ENCODE measurements at places on chromosomes 7 and 10.

DNA sequence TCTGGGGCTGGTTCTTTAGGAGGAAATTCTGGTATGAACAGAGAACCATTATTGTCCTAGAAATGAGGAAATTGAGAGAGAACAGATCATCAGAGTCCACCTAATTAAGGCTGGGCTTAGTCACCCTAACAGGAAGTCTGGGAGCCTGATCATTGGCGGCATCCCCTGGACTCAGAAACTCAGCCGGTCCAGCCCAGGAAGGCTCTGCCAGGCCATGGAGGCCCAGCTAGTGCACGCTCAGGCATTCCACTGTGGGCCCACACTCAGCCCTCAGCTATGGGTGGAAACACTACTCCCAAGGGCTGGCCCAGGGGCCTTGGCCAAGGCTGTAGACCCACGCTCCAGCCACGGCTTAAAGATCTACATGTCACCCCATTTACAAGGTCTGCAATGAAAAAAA is 109.2 kb downstream of the PTPN20 start:
- DNase-seq: no peak

DNA sequence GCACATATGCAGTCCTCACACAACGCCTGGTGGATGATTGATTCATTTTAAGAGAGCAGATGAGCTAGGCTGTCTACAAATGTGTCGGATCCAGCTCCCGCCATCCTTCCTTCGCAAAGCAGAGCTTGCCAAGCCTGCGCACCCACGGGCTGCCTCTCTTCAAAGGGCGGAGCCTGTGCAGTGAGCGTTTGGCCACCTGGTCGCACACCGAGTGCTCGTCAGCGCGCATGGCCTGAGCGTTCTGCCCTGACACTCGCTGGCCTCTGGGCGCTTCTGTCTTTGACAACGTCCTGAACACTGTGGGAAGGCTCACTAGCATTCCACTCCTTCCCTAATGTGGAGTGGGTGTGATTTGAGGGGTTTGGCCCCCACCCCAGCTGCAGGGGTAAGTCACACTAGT is 47.1 kb upstream of the TMEM72 start:
- no peak for DNase-seq

- no peak for DNase-seq
Measured at GRCh38 chr7:37349979-37350590, 98.6 kb downstream of the ELMO1 start.

DNA sequence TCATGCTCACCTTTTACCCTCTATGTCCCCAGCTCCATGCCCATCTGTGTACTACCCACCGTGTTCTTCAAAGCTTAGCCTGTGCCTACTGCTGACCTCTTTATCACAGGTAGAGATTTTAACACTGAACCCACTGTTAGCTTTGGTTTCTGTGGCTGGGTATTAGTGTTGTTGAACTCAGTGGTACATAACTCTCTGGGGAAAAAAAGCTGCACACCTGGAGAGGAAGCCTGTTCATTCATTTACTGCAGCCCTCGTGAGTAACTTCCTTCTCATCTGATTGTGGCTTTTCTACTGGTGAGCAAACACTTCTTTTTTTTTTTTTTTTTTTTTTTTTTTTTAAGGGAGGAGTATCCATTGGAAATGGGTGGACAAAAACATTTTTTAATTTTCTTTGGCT is 326.3 kb downstream of the CCSER2 start:
- no peak for DNase-seq

- DNase-seq: no peak
Measured at GRCh38 chr7:100418930-100419659, 9.4 kb downstream of the ZCWPW1 start.

DNA sequence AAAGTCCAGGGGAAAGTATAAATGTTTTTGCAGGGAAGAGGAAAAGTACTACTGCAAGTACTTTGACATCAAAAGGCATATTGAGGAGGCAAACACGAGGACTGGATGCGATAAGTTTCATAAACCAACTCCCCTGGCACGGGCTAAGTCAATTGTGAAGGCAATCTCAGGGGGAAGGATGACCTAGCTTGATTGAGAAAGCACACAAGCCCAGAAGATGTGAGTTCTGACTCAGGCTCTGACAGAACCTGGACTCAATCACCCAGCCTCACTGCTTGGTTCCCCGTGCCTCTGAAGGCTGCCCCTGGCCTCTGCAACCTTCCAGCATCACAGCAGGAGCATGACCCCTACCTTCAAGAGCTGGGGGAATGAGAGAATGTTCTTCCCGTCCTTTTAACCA is 93.2 kb upstream of the ZNF438 start:
- no peak for DNase-seq

Measured in LoVo (cell line).